Cardiac septum (tissue), 1 donor: ENCODE measurements at places on chromosomes 11 and 22.

DNA sequence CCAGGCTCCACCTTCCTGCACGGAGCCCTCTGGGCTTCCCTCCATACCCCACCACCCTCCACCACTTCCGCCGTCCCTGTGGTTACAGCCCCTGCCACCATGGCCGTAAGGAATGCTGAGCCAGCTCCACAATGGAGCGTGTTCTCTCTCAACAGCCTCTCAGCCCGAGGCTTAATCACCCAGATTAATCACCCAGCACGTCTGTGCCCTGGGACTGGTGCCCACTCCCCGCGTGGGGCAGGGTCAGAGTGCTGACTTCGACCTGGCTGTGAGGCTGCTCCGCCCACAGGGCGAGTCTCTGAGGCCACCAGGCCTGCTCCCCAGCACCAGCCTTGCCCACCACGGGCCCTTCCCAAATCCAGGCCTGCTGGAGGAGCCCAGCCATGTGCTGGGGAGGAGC is 4.0 kb upstream of the TH start:
- no peak for DNase-seq

GRCh38 chr22:43257961-43258360 is 71.0 kb upstream of the TTLL12 start:
- no peak for DNase-seq

GRCh38 chr11:30585892-30586250 is 282 bp downstream of the MPPED2 start:
- no peak for DNase-seq

DNA sequence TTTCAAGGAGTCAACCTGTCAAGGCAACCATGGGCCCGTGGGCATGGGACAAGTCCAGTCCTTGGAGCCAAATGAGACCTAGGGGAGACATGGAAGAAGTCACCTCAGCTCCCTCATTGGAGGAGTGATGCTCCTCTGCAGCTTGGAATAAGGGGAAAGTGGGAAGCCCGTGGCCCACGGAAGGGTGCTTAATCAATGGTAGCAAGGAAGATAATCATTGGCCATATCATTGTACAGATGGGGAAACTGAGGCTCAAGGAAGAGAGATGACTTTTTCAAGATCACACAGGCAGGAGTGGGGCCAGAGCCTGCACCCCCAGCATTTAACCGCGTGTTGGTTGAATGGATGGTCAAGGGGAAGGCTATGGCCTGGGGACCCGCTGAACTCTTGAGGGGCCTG is 133.0 kb downstream of the OSBP2 start:
- DNase-seq = no peak

GRCh38 chr11:65895482-65895981 is 4.7 kb downstream of the FOSL1 start:
- no peak for DNase-seq

DNA sequence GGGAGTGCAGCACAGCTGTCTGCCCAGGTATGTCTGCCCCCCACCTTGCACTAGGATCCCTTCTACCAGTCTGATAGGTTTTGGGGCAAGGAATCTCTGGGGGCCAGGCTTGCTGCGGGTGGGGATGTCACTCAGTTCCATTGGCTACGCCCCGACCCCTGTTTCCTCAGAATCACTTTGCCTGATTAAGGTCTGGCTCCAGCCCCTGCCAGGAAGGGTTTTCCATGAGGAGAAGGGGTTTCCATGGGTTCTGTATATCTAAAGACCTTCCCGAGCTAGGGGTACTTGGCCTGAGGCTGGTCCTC is 14.0 kb downstream of the OTOG start:
- DNase-seq = no peak

GRCh38 chr11:93988912-93989311 is 32.2 kb upstream of the HEPHL1 start:
- no peak for DNase-seq

DNA sequence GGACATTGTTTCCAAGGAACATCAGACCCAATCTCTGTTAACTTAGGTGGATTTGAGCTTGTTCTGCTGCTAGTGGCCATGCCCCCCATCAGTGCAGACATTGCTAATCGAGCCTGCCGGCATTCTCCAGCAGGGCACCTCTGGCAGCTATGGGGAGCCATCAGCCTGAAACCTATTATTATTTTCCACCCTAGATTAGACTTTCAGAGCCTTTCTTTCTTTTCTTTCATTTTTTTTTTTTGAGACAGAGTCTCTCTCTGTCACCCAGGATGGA is 4.9 kb downstream of the CACNA1I start:
- no peak for DNase-seq

GRCh38 chr11:44029507-44029845 is 18.3 kb upstream of the ACCSL start:
- DNase-seq = no peak

- no peak for DNase-seq
Observed at GRCh38 chr11:64654958-64655541, 64.0 kb downstream of the SLC22A12 start.

DNA sequence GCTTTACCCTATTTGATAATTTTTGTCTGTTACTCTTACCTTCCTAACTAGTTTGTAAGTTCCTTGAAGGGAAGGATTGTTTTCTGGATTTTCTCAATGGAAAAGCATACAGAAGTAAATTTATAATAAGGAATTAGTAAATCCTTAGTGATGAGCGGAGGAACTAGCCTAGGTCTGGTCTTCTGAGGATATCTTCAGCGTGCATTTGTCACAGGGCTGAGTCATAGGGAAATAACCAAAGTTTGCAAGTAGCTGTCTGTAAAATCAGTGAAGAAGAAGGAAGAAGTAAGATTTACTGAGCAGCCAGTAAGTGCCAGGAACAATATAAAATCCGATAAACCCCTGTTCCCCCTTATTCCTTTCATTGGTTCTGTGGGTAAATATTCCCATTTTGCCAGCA is 162.7 kb upstream of the SORL1-AS1 start:
- DNase-seq = no peak

- no peak for DNase-seq
Observed at GRCh38 chr11:27868709-27869108, 168.5 kb upstream of the BDNF start.

- DNase-seq = no peak
Observed at GRCh38 chr11:46665356-46665755, 35.1 kb downstream of the ARHGAP1 start.

DNA sequence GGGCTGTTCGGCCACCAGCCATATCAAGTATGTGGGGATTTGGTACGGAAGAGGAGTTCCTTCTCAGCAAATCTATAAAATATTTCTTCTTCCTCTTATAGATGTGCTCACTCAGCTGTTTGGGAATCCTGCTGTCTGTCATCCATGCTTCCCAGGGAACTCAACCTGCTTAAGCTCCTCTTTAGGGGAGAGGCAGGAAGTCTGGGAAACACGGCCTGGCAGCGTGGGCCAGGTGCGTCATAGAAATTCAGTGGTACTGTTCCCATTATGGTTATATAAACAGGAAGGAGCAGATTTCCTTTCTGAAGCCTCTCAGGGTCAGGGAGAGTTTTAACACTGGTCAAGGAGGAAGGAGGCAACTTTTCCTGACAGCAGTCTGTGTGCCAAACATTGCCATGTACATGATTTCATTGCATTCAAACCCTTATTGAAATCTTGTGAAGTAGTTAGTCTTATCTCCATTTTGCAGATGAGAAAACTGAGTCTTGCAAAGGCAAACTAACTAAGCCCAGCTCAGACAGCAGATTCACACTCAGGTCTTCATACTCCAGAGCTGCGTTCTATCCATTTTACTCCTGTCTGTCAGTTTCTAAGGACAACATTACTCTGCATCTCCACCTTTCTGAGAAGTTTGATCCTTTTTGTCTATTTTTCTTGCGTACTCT is 35.4 kb upstream of the AMOTL1 start:
- peak; percentile 79 for DNase-seq

- DNase-seq = peak; percentile 89
Observed at GRCh38 chr22:42685941-42686653, 34.6 kb downstream of the A4GALT start.

GRCh38 chr11:117191680-117192400 is 7.3 kb upstream of the TAGLN start:
- peak; percentile 56 for DNase-seq
